ENCODE measurements at places on chromosomes 2 and 18.
A peak's percentile ranks its signal among the peaks of the same experiment; 100 is the strongest.

- no peak for DNase-seq
Observed at GRCh38 chr18:9913151-9913525, 678 bp upstream of the VAPA start.

GRCh38 chr2:171979103-171979502 lies 20.6 kb upstream of the METAP1D start:
- no peak for DNase-seq

DNA sequence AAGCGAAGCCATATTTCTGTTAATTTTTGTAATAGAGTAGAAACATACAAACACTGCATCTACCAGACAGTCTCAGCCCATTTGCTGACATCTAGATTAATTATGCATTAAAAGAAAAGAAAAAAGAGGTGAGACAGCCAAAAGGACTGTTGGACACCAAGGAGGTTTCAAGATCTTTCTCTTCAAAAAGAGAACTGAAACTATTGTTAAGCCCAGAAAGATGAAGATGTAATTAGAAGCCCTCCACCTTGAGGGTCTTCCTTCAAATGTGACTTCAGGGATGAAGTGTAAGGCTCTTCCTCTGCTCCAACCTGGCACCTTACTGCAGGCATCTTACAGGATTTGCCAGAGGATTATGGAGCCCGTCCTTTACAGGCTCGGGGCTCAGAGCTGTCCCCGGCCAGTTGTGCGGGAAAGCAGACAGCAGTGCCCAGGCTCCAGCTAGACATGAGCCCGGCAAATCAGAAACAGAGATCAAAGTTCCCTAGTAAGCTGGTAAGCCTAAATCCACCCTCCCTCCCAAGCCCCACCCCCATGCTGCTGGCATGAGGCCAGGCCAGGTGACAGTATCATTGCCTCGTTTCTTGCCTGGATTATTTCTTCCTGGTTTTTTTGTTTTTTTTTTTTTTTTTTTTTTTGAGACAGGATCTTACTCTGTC lies 38.9 kb downstream of the ADI1 start:
- DNase-seq, result peak; percentile 13

DNA sequence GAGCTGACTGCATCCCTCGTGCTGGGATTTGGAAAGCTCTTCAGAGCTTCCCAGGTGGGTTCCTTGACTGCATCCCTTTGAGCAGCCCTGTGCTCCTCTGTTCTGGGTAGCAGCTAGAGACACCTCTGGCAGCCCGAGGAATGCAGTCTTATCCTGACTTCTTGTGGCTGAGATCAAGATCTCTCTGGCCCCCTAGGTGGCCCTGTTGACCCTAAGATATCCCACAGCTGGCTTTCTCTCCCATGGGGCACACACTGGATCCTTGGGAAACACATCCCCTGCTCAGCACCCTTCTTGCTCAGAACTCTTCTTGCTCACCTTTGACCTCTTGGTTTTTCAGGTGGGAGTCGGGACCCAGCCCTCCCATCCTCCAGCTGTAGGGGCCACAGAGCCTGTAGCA lies 237.2 kb downstream of the TSN start:
- DNase-seq, result no peak

DNA sequence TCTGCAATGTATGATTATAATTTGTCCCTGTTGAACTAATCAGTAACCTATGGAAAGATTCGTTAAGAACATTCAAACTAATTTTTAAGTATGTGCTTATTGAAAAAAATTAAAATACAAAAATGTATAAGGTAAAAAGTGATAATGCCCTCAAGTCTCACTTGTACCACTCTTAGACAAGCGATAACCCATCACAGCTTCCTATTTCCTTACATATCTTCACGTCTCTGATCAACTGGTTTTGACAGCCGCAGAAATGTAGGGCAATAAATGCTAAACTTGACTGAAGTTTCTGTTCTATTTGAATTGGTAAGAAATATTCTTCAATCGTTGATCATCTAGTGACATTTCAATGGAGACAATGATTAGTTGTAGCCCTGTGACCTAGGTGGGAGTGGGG lies 112.5 kb downstream of the TCF4 start:
- DNase-seq, result no peak

DNA sequence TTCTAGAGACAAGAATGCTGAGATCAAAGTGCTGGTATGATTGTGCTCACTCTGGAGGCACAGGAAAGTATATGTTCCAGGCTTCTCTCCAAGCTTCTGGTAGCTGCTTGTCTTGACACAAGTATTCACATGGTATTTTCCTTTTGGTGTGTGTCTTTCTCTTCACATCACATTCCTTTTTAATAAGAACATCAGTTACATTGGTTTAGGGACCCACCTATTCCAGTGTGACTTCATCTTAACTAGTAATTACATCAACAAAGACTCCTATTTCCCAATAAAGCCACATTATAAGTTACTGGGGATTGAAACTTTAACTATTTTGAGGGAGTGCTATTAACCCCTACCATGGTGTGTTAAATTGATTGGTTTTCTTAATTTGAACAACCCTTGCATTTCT lies 119.1 kb downstream of the FSIP2 start:
- DNase-seq, result no peak

- no peak for DNase-seq
Observed at GRCh38 chr18:41805341-41805740, 149.7 kb upstream of the PIK3C3 start.
